ENCODE measurements at places on chromosomes 16 and 17.

DNA sequence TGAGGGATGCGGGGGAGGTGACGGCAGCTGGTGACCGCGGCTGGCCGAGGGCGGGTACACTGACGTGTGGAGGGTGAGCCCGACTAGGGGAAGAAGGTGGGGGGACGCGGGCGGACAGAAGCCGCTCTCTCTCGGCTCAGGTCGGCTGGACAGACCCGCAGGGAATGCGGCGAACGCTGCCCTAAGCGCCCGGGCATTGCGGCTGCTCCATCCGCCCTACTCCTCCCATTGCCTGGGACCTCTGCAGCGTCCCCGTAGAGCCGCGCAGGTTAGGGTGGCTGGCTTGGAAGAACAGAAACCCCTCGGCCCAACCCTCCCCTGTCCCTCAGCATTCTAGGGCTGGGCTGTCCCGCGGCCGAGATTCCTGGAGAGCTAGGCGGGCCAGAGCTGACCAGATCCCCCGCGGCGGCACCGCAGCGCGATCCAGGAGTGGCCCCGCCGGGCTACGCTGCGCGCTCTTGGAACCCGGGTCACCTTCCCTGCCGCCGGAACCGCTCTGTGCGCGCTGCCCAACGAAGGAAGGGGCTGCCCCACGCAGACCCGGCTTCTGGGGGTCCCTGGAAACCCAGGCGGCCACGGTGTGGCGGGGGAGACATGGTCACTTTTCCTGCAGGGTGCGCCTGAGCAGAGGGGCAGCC, 3.0 kb downstream of the DLX4 start:
- no peak for DNase-seq

GRCh38 chr16:88409296-88410065, 26.7 kb downstream of the ZNF469 start:
- no peak for DNase-seq

GRCh38 chr17:35548208-35548810, 10.8 kb upstream of the SLFN12L start:
- no peak for DNase-seq

DNA sequence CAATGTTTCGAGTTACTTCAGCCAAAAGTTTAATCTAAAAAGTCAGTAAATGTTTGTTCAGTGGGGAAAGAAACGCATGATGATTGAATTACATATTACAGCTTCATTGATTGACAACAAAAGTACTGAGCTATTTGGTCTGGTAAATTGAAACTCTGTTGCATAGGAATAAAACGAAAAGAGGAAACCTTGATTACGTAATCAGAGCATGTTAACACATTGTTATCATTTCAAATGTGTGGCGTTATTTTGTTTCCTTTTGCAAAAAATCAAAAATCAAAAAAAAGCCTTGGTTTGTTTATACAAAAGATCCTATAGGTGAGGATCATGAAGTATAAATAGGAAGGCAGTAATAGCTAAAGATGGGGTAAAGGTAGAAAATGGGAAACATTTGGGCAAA, 19.5 kb upstream of the CA10 start:
- no peak for DNase-seq
